ENCODE measurements at places on chromosomes 3 and 15. TPM values are rescaled to one million over a fixed set of nuclear protein-coding genes. Genes with fewer than 3 reads are reported as not detected.
A peak's percentile ranks its signal among the peaks of the same experiment; 100 is the strongest.

- ATAC-seq: no peak
These were observed 25.5 kb upstream of the SNRPA1 start for GRCh38 chr15:101320501-101321052.

DNA sequence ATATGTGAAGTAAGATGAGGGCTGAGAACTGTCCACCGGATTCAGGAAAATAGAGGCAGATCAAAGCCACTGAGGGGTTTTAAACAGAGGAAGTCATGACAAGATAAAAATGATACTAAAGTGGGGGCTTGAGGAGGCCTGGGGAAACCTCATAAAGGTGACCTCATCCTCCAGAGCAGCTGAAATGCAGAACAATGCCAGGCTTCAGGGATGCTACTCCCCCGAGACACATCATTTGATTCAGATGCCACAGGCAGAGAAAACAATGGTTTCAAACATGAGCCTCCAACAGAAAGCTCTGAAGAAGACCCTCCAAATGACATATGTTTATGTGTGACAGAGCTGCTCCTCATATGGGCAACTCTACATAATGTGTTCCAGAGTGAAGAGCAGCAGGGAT is 6.4 kb downstream of the CFAP20DC start:
- no peak for ATAC-seq

GRCh38 chr15:66780172-66780972 is 78.3 kb downstream of the SMAD6 start:
- no peak for ATAC-seq

- no peak for ATAC-seq
These were observed 12.6 kb downstream of the PDHB start for GRCh38 chr3:58421004-58421403.

DNA sequence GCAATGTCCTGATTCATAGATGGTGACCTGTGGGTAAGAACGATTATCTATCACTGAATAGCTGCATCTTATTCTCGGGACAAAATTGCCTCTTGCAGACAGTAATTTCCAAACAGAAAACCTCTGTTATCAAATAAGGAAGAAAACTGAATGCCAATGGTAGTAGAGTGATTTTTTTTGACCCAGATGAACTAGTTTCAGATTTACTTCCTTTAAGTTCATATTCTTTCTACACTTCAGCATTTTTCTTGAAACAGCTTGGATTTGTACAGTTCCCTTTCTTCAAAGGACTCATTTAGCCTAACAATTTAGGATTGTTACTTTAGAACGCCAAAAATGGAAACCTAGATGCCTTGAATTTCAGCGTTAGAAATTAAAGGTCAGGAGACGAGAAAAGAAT is 14.6 kb downstream of the ETV5 start:
- no peak for ATAC-seq

- ATAC-seq: peak; percentile 22
These were observed 48.8 kb downstream of the CHRD start for GRCh38 chr3:184428561-184429175.

DNA sequence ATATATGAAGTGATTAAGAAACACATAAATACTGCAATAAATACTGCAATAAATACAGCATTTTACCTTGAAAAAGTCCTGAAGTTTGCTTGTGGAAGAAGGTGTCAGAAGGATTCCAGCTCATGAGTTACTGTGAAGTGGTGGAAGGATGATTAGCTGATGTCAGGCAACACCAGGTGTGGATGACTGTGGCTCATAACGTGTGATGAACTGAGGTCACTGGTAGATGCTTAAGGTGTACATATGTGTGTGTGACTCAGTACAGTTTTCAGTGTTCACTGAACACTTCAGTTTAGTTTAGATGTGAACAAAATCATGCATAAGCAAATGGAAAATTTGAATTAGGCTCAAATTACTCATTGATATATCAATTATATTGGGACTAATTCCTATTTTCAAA is 1045.0 kb downstream of the NTRK3 start:
- ATAC-seq: no peak

The RBM15B gene
- 31.4 TPM for total RNA-seq

The CLDN16 gene
- not detected for total RNA-seq

The C3orf85 gene
- total RNA-seq: not detected

The EFCC1 gene
- 10.3 TPM for total RNA-seq

The ECT2 gene
- 3.7 TPM for total RNA-seq

The FBXL2 gene
- total RNA-seq: 13.7 TPM

The CHL1 gene
- 49.2 TPM for total RNA-seq

The TEX9 gene
- 4.2 TPM for total RNA-seq

The POPDC2 gene
- total RNA-seq: 19.7 TPM

The RABL3 gene
- 16.3 TPM for total RNA-seq
